Kidney glomerular epithelial cell (primary cell): ENCODE measurements at places on chromosomes 3 and 15.

- no peak for DNase-seq
Measured at GRCh38 chr15:37933666-37934065, 774 bp upstream of the TMCO5A start.

DNA sequence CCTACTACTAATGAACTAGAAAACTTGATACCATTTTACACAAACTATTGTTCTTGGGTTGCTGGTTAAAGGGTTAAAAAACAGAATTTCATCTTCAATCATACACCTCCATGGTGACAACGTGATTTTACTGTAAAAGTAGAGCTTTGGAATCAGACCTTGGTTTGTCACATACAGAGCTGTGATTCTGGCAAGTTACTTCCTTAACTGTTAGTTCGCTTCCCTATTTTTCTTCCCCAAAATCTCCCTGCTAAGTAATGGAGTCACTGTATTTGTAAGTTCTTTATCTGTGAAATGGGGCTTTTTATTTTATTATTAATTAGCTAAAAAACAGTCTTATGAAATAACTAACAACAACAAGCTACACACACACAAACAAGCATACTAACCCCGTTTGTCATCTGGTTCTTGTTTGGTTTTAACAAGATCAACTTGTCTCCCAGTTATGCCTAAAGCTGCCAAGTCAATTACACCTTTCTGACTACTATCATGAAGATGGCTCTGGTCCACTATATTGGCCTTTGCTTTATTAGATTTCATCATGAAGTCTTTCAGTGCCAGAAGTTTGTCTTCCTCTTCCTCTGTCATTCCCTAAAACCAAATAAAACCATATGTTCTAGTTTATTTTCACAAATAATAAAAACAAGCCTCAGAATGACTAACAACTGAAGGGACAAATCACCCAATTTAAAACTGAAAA, 38.6 kb downstream of the PIK3R4 start:
- DNase-seq = no peak

DNA sequence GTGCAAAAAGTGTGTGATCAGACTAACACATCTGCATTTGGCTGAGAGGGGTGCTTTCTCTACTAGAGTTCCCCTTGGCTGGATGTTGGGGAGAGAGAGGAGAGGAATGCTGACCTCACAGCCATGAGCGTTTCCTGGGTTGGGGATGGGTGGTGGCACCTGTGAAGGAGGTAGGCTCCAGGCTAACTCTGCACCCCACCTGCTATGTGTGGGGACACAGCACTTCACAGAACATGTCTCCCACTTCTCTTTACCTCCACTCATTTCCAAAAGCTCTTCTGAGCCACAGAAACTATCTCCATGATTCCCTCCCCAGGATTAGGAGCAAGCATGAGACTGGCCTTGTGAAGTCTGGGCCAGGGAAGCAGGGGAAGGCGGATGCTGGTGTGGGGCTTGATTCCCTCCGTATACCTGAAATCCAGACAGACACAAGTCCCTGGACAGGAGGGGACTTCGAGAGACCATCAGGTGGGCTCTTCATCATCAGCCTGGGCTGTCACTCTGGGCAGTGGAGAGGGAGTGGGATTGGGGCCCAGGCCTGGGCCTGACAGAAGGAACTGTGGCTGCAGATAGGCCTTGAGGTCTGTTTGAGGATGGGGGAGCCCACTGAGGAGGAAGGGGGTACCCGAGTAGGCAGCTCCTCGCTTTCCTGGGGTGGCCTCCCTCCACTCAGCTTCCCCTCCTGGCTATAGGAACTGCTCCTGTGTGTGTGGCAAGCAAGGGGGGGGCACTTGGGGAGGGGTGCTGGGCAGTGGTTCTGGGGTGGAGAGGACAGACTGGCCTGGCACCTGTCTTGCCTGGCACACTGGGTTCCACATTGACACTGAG, 40.7 kb downstream of the FEM1B start:
- no peak for DNase-seq

DNA sequence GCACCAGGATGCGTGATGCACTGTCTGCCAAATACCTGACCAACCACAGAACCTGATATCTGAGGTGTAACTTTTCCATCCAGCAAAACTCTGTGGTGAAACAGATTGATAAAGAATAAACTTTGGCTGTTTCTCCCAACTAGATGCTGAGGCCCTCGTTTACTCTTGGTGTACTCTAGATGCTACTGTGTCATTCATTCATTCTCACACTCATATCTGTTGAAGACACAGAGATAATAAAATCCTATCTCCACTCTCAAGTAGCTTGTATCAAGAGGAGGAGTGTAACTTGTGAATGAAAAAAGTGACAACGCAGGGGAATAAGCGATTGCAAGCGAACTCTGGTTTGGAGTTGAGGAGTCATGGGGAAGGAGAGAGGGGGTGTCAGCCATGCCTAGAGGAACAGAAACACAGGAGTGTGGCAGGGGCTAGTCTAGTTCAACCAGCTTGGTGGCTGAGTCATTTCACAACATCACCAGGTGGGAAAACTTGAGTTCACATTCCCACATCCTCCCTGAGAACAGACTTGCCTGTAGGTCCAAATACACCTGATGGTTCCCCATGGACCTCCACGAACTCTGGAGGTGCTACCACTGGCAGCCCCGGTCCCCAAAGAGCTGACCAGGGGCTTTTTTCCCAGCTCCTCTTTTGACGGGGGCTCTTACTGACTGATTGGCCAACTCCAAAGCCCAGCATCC, 73.3 kb upstream of the SNRK start:
- no peak for DNase-seq

GRCh38 chr3:46196261-46196957, 11.7 kb downstream of the CCR1 start:
- no peak for DNase-seq

DNA sequence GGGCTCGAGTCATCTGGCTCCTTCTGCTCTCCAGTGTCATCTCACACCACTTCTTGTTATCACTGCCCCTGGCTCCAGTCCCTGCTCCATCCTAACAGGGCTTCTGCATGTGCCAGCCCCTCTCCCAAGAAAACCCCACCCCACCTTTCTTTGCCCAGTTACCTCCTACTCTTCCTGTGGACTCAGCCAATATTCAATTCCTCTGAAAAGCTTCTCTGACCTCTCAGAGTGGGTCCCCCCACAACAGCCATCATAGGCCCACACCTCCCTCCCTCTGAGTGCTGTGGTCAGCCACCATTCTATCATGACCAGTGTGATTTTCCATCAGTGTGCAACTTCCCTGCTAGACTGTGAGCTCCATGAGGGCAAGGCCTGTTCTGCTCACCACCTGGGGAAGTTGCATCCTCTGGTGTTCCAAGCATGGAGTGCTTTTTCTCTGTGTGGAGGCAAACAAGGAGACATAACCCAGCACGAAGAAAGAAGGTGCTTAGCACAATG, 71.6 kb downstream of the ADCY5 start:
- DNase-seq = no peak

DNA sequence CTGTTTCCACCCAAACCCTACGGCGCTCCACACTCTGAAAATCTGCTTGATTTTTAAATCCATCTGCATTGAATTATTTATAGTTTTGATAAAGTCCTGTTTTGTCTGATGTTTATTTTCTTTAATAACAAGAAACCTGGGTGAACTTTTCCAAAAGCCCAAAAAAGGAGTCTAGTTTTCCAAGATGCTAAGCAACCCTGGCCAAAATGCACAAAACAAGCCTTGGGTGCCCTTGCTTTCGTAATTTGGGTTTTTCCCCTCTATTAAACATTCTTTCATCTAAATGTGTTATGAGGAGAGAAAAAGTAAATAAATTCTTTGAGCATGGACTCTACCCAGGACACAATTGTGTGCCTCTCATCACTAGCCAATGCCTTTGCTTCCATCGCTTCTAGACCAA, 468.9 kb downstream of the MCTP2 start:
- no peak for DNase-seq

- peak; percentile 95 for DNase-seq
Measured at GRCh38 chr3:11764931-11765363, 81.7 kb downstream of the TAMM41 start.

- no peak for DNase-seq
Measured at GRCh38 chr3:25288413-25288812, 139.7 kb upstream of the RARB start.

DNA sequence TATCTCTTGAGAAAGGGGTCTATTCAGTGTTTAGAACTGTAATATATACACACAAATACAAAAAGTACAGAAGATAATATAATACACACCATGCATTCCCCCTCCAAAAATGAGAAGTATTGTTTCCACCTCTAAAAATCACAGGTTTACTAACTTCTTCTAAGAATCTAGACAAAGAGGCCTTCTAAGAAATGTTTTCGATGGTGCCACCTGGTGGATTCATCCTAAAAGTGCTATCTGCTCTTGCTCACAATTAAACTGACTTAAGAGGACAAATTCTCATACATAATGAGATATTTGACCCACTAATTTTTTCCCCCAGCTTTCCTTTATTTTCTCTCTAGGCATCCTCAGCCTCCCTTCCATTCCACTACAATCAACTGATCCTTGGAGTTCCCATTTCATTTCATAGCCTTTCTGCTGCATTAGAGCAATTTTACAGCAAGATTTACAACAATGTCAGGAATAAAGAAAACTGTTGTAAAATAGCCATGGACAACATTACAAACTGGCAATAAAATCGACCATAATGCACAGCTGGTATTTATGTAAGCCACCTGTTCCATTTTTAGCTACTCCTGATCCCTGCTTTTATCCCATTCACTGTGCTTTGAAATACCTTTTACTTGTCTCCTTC, 124.6 kb downstream of the ARRDC4 start:
- peak; percentile 46 for DNase-seq

- DNase-seq = no peak
Measured at GRCh38 chr3:30253832-30254231, 352.6 kb upstream of the TGFBR2 start.

DNA sequence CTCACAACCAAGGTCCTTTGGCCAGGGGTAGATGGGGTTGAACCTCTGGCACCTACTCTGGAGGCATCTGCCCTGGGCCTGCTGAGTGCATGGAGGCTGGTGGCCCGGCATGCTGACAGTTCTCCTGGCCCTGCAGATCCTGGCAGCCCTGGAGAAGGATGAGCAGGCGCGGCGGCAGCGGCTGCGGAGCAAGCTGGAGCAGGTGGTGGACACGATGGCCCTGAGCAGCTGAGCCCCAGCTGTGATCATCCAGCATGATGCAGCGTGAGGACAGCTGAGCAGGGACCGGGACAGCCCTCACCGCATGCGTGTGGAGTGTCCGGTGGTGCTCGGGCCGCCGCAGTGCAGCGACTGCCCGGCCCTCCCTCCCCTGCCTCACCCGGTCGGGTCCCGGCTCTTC, 50.9 kb downstream of the PLXNA1 start:
- DNase-seq = no peak

GRCh38 chr3:151203051-151203420, at the start of gene GPR171:
Gene GPR171 (minus strand): TSS chr3:151203216. CDS start chr3:151199386, 3,830 bp downstream.
- no peak for DNase-seq

DNA sequence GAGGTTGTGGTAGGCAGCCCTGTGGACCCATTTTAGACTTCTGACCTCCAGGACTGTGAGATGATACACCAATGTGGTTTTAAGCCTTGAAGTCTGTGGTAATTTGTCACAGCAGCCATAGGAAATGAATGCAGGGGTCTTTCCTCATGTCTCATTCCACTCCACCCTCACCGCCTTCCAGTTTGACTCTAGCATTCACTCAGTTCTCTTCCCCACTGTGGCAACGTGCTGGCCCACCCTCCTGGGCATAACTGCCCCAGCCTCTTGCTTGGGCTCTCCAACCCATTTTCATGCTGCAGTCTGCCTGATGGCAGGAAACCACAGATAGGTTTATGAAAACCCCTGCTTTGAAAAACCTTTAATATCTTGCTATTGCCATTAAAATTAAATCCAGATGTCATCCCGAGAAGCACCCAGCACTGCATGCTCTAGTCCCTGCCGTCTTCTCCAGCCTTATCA, 7.3 kb upstream of the TRNT1 start:
- DNase-seq = no peak

GRCh38 chr3:192835818-192836815, 81.5 kb downstream of the MB21D2 start:
- peak; percentile 96 for DNase-seq

- no peak for DNase-seq
Measured at GRCh38 chr3:107756649-107757048, 233.9 kb downstream of the BBX start.

DNA sequence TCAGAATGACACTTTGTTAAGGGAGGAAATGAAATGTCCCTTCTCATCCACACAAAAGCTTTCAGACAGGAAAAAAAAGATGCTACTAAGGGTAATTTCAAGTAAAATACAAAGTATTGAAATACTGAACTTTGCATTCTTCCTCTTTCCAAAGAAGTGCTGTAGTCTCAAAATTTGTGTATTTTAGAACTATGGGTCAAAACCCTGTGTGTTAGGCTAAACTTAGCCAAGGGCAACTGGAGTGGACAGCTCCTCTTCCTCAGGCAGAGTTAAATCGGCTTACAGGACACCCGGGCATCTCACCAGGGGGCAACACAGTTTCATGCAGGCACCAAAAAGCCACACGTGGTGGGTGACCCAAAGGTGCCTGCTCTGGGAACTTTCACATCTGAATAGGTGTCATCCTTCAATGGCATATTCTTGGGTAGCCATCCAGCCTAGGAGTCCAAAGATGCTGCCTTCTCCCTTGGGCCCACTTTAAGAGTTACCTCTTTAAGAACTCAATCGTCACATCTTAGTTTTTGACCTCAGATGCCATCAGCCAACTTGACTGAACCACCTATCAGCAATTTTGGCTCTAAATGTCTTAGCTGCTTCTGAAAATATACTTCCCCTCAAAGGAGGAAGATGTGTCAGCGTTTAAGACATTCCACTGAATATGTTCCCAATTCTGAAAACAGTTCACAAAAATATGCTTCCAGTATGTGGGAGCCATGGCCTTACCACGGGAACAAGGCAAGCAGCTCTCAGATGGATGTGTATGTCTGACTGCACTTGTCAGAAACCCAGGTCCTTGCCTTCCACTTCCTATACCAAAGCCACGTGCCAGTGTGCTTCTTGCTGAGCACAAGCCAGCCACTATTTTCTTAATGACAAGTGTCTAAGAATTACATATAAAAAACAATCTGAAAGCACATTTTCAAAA, 32.2 kb upstream of the MUC13 start:
- DNase-seq = no peak

DNA sequence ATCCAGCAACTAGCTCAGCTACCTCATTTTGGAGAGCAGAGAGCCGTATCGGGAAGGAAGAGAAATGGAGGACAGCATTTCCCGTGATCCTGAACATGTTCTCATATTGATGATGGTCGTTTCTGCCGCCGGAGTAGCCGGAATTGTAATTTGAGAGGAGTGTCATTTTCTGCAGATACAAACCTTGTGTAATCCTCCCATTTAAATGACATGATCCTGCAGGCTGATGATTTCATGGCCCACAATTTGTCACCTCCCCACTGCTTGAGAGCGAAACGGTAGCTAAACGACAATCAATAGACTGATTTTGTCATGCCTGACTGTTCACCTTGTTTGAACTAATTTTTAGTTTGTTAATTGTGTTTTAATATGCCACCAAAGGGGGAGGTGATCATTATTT, 126.5 kb upstream of the CNTN6 start:
- DNase-seq = no peak

- DNase-seq = no peak
Measured at GRCh38 chr3:123333401-123333800, 115.5 kb downstream of the ADCY5 start.

GRCh38 chr3:177150970-177151627, 46.2 kb downstream of the TBL1XR1 start:
- peak; percentile 18 for DNase-seq

GRCh38 chr15:95302206-95302605, 1028.3 kb upstream of the NR2F2 start:
- no peak for DNase-seq

- DNase-seq = no peak
Measured at GRCh38 chr3:113297287-113297686, 85.9 kb downstream of the BOC start.
